ENCODE measurements at places on chromosomes 1 and 21.

- DNase-seq, result no peak
These were observed 616.2 kb upstream of the CAMK1G start for GRCh38 chr1:208967334-208967733.

- no peak for DNase-seq
These were observed 78.7 kb downstream of the FH start for GRCh38 chr1:241440904-241441303.

- DNase-seq, result no peak
These were observed 13.5 kb upstream of the ATP2B4 start for GRCh38 chr1:203612932-203613682.

GRCh38 chr1:11761988-11762406, at the start of gene C1orf167:
TSS of gene C1orf167 (plus strand) at chr1:11762193. CDS start at chr1:11764401, 2,208 bp downstream.
- no peak for DNase-seq

GRCh38 chr1:26357121-26357602, 3.2 kb upstream of the CRYBG2 start:
- no peak for DNase-seq

- no peak for DNase-seq
These were observed 1.9 kb upstream of the PIGV start for GRCh38 chr1:26785611-26786436.

GRCh38 chr1:204478172-204478899, 16.3 kb downstream of the PIK3C2B start:
- no peak for DNase-seq

- DNase-seq, result no peak
These were observed 29.3 kb downstream of the ASTN1 start for GRCh38 chr1:177135250-177135649.

DNA sequence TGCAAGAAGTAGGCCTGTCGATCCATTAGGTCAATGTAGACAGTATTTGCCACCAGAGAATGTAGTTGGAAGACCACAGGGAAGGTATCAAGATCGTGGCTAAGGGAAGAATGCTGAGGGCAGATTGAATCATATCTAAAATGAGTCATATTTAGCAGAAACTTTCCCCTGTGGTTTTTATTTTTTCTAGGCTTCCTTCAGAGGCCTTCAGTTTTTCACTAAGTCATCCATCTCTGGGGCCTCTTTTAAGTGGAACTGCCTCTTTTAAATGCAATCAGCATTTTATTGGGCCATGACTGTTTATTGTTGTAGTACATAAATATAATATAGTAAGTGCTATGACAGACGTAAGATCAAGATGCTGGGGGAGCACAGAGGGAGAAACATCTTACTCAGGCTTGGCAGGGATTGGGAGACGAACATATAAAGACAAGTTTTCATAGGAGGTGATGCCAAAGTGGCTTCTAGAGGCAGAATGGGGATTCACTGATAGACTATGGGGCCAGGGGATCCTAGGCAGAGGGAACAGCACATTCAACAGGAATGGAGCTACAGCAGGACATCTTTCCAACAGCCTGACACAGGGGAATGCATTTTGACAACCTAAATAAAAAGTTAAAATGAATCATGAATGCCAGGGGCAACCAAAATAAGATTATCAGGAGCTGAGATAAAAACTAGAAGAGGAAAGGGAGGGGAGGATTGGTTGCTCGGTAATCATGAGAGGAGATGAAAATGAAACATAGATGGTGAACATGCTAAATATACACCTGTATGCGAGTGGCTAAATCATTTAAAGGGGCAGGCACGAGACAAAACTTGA, 20.1 kb downstream of the UBE2U start:
- DNase-seq, result no peak

DNA sequence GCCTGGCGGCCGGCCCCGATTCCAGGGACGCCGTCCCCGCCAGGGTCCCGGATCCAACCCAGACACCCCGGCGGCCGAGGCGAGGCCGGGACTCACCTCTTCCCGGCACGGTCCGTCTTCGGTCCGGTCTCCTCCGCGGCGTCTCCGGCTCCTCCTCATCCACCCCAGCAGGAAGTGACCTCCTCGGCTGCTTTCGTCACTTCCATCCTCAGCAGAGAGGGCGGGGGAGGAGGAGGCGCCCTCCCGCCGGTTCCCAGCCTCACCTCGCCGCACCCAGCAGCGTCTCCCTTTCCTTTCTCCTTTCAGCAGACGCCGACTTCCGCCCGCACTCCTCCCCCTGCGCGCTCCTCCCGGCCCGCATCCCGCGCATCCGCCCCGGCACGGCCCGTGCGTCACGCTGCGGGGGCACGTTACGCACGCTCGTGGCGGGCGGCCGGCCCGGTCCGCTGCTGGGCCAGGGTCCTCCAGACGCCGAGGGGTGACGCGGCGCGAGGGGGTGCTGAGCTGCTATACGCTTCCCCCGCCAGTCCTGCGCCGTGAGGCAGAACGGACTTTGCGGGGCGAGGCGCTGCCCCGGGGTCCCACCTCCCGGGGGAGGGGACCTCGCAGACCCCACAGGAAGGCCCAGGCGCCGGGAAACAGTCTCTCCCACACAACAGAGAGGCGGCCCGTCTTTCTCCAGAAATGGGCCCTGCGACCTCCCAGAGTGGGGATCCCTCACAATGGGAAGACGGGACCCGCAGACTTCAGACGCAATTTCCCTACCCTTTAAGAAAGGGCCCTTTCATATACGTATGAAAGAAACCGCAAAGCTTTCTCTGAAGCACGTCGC, at the start of gene ETV3:
Gene ETV3, minus strand, starts transcription at position 176 of the 832 bp plus-strand sequence. CDS start 2,043 bp downstream, outside the sequence.
- DNase-seq, result peak; percentile 74

DNA sequence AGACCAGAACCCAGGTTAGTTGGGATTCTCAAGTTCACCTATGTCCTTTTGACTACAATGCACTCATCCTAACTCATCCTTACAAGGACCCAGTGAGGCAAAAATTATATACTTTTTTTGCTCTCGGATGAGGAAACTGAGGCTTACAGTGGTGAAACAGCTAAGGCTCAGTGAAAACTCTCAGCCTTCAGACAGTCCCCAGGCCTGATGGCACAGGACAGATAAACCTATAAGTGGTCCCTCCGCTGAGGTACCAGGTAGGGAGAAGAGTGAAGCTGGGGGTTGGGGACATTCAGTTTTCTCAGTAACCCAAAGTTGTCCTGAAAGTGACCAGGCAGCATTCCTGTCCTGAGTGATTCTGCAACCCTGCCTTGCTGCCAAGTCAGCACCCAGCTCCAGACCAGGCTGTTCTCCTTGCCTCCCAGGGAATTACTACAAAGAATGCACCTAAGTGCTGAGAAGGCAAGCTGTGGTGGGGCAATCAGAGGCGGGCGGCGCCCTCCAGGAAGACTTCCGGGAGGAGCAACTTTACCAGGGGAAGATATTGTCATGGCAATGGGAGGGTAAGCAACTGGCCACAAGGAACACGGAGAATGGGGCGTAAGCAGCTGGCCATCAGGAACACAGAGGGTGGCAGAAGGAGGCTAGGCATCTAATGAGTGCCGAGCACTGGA, 4.6 kb downstream of the TENT5B start:
- DNase-seq, result no peak

DNA sequence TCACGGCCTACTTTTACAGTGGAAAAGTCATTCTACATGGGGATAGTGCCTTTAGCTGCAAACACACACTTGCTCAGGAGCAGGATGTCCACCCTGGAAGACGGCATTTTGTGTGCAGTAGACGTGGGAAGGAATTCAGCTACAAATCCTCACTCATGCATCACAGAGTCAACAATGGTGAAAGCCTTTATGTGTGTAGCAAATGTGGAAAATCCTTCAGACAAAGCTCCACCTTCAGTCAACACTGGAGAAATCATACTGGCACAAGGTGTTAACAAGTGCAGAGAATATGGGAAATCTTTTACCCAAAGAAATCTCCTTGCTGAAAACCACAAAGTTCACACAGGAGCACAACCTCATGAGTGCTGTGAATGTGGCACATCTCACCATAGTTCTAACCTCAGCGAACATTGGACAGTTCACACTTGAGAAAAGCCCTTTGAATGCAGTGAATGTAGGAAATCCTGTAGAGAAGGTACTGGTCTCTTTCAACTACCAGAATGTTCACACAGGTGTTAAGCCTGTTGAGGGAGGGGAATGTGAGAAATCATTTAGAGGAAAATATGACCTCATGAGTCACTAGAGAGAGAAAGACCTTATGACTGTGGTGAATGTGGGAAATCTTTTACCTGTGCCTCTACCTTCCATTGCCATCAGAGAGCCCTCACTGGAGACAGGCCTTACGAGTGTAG, 101.8 kb downstream of the PTGS2 start:
- no peak for DNase-seq

GRCh38 chr1:20678599-20678998, 17.4 kb upstream of the DDOST start:
- DNase-seq, result no peak

GRCh38 chr1:110240476-110241210, 30.5 kb downstream of the KCNC4 start:
- no peak for DNase-seq

DNA sequence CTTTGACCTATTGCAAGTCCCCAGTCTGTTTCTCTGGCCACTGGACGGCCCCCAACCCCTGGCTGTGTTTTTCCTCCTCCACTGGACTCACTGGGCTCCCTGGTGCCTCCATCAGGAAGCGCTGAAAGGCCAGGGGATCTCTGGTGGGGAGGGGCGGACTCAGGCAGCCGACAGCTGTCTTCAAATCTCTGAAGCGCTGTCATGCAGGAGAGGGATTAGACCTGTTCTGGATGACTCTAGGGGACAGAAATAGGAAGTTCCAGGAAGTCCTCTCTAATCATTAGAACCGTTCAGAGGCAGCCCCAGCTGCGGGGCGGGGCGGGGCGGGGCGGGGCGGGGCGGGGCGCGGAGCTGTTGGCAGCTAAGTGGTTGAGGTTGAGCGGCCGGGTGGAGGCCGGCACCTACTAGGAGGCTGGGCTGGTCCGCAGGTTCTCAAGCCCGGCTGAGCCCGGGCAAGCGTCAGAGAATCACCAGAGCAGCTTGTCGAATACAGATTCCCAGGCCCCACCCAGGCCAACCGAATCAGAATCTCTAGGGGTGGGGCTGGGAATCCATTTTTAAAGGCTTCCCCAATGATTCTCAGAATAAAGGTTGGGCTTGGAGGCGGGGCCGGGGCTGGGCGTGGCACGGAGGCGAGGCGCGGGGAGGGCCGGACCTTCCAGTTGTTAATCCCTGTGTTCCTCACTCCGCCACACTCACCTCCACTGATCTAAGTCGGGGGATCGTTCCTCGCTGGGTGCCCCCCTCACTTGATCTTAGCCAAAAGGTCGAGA, 11.4 kb upstream of the PHLDA3 start:
- no peak for DNase-seq

- no peak for DNase-seq
These were observed 9.6 kb downstream of the CAPN2 start for GRCh38 chr1:223721658-223722607.

DNA sequence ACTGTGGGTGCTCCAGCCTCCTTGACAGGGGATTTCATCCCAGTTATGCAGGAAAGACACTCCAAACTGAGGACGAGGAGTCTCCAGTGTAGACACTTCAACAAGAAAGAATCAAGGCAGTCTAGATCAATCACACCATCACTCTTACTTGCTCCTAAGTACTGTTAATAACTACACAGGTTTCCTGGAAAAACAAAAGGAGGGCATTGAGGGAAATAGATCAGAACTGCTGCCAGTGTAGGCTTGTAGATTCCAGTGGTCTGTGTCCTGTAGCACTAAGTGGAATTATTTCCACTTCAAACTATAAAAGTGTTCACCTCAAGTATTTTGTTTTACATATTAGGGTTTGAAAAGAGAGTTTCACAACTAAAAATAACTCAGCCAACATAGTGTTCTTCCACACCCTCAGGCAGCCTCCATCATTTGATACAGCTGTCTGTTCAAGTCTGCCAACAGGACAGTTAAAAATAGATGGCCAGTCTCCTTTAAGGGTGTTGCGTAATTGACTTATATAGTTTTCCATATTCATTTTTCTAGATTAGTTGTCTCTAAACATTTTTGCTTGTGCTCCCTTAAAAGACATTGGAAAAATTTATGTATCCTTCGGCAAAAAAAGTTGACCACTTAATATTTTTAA, 32.0 kb upstream of the AGL start:
- DNase-seq, result no peak

- no peak for DNase-seq
These were observed 762.1 kb upstream of the NEGR1 start for GRCh38 chr1:73044241-73045036.

DNA sequence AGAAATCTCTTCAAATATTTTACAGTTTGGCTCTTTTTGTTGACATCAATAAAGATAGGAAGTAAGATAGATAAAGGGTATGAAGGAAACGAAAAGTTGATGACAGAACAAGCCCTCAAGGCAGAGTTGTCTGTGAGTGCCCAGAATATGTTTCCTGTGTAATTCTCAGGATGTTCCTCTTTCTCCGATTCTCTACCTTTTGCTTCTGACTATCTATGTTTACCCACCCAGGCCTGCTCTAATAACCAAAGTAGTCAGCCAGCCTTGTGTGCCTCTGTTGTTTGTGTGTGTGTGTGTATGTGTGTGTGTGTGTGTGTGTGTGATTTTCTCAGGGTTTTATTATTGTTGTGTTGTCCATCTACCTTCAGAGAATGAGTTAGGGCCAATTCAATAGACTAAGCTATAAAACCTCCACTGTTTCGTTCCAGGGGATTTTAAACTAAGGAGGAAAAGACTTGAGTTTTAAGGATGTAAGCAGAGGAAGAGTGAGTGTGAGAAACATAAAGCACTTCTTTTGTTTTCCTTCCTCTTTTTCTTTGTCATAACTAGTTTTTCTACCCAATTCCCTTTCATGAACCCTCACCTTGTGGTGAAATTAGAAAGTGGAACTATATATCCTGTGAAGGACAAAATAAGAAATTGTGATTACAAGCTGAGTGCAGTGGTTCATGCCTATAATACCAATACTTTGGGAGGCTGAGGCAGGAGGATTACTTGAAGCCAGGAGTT, 627.4 kb upstream of the NR5A2 start:
- no peak for DNase-seq

- no peak for DNase-seq
These were observed 30.7 kb downstream of the KCNJ15 start for GRCh38 chr21:38287476-38287875.

- no peak for DNase-seq
These were observed 9.9 kb upstream of the IFNGR2 start for GRCh38 chr21:33393348-33393747.

DNA sequence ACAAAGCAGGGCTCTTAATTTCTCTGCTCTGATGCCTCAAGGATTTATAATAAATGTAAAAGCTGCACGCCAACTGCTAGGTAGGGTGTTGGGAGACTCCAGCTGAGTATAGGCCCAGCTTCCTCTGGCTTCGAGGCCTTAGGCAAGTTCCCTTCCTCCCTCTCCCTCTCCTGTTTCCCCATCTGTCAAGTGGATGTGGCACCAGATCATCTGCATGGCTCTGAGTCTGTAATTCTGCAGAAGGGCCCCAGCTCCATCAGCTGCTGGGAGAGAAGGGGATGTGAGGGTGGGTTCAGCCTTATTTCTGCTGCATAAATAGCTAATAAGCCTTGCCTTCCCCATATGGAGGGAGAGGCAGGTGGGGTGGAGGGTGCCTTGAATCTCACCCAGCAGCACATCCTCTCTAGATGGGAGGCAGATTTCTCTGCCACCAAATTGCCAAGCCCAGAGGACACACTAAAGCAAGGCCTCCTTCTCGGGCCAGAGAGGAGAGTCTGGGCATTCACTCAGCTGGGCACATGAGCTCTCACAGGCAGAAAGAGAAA, 3.8 kb downstream of the TRIM62 start:
- no peak for DNase-seq

- DNase-seq, result no peak
These were observed 6.1 kb downstream of the ERRFI1 start for GRCh38 chr1:8020032-8020431.

GRCh38 chr1:41496080-41497055, 11.9 kb upstream of the EDN2 start:
- DNase-seq, result no peak

- no peak for DNase-seq
These were observed 20.0 kb upstream of the ANGPTL7 start for GRCh38 chr1:11169202-11169601.

Data from stimulated activated CD8-positive, alpha-beta memory T cell treated with anti-CD3 and anti-CD28 coated beads, Interleukin-15, amount 100 ng/mL, for 4 hours (primary cell).